ENCODE measurements at places on chromosomes 5 and 9.

DNA sequence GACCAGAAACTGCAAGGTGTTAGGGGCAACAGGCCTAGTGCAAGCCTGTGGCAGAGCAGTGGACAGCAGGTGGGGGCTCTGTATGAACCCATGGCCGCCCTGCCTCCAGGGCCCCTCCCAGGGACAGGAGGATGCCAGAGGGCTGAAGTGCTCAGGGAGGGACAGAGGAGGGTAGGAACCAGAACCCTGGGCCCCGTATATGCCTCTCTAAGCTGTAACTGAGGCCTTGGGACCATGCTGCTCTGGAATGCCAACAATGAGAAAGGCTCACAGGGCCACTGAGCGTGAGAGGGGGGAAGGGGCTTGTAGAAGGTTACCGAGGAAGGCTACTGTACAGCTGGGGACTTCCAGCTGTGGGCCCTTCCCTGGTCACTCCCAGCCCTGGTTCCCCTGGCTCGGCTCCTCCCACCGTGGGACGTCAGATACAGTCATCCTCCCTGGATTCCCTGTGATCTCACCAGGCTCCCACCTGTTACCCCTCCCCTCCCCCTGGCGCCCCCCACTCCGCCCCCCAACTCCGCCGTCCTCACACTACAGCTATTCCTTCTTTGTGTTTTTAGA, 21.1 kb downstream of the AQP7 start:
- no peak overlapping the region for H3K4me3 ChIP-seq
- H3K27me3 ChIP-seq = no peaks in the 10 kb centered on the region
- no peaks in the 10 kb centered on the region for H3K36me3 ChIP-seq
- no peak for DNase-seq

GRCh38 chr9:136808806-136809158, 1.0 kb downstream of the RABL6 start:
- no peak for DNase-seq
- H3K27ac ChIP-seq = peak overlapping the region; percentile 35
- peak overlapping the region; percentile 77 for H3K4me3 ChIP-seq
- no peaks in the 10 kb centered on the region for H3K27me3 ChIP-seq

- H3K27ac ChIP-seq = no peak overlapping the region
- H3K27me3 ChIP-seq = no peaks in the 10 kb centered on the region
- H3K36me3 ChIP-seq = no peaks in the 10 kb centered on the region
- no peak for DNase-seq
These were observed 459.2 kb downstream of the KIF4B start for GRCh38 chr5:155472780-155473179.

DNA sequence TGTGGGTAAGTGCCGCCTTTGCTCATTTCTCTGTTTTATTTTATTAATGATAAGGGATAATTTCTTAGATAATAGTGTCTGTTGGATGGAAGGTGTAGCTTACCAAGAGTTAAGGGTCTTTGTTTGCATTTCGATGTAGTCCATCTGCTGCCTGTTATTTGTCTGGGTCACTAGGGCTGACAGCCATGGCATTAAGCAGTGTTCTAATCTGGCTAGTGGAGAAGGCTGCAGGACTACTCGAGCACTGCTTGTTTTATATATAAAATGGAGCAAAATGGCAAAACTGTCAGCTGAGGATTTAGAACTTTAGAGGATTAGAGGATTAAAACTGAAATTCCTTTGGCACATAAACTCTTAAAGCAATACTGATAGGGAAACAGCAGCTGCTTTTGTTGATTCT, 67.5 kb downstream of the C7 start:
- no peak overlapping the region for H3K27ac ChIP-seq
- no peaks in the 10 kb centered on the region for H3K4me1 ChIP-seq
- H3K4me3 ChIP-seq = no peak overlapping the region
- no peak for DNase-seq

Data from Calu3 (cell line).